ENCODE measurements at places on chromosomes 7 and 10.

DNA sequence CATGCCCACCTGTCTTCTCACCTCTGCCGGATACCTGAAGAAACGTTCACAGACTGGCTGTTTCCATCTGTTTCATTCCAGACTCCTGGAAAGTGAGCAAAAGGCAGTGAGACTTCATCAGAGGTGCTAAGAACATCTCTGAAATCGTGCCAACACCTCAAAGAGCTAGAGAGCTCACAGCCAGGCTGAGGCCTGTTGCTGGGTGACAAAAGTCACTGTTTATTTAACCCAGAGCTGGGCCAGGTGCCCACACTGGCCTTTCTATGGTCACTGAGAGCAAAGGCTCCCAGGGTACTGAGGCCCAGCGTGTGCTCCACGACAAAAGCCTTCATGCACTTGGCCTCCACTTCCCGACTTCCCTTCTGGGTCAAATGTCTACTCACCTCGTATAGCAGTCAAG is 3.7 kb upstream of the NANOS1 start:
- peak; percentile 12 for DNase-seq

DNA sequence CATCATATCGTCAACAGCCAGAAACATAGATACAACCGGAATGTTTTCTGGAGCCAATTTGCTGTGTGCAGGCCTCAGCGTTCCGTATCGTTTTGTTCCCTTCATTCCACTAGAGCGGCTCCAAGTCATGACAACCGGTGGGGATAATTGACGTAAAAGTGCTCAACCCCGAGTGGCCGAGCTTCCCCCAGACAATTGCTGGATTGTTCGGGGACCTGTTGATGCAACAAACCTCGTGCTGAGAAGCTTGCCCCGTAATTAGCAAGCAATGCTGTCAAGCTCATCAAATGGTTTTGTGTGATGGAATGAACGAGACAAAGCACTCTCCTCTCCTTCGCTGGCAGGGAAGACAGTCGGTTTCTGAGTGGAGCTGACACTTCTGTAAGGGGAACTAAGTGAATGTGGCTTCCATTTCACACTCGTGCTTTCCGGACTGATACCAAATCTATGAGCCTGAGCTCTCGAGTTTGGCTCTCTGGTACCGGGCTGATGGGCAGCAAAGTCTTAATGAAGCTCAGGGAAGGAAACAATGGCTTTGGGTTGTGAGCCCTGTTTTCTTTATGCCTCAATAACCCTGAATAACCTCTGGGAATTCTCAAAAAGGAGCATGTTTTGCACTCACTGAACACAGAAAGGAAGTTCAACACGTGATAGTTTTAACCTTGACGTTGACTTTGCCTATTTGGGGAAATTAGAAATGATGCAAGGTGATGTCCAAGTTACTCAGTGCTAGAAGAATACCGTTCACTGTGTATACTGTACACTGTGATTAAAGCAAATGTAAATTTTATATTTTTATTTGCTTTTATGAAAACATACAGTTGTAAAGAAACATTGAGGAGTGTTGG is 220.5 kb downstream of the BAMBI start:
- no peak for DNase-seq

- DNase-seq = no peak
Observed at GRCh38 chr10:29646960-29647461, 12.2 kb upstream of the SVIL start.

DNA sequence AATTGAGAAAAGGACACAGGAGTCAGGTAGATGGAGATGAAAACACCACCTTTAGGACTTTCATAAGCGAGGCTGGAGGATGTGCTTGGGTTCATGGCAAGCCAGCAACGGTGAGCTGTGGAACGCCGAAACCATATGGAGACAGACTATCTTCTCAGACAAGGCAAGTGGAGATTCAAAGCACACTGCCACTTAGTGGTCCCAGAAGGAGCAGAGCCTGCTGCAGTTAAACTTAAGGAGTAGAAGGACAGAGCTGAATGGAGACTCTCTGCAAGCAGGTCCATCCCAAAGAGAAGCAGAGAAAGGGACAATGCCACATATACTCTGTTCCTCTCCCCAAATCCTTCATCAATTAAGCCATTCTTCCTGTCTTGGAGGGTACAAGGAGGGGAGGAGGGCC is 236.3 kb upstream of the HABP2 start:
- DNase-seq = no peak

GRCh38 chr7:37706804-37707203 is 23.2 kb downstream of the GPR141 start:
- DNase-seq = no peak

Data from NCI-H146 (cell line).